ENCODE measurements at places on chromosomes 5 and 9.

- no peaks in the 10 kb centered on the region for H3K27me3 ChIP-seq
- H3K4me1 ChIP-seq, result no peaks in the 10 kb centered on the region
- no peaks in the 10 kb centered on the region for H3K36me3 ChIP-seq
- no peak for DNase-seq
These were observed 17.7 kb upstream of the FTMT start for GRCh38 chr5:121834021-121834420.

- no peak for DNase-seq
- peak overlapping the region; percentile 83 for H3K4me3 ChIP-seq
- no peaks in the 10 kb centered on the region for H3K27me3 ChIP-seq
- peaks cover 8% of the 10 kb centered on the region for H3K4me1 ChIP-seq
- peaks cover 16% of the 10 kb centered on the region for H3K36me3 ChIP-seq
- no peak overlapping the region for H3K27ac ChIP-seq
These were observed 1.4 kb downstream of the TUBB4B start for GRCh38 chr9:137242269-137243203.

DNA sequence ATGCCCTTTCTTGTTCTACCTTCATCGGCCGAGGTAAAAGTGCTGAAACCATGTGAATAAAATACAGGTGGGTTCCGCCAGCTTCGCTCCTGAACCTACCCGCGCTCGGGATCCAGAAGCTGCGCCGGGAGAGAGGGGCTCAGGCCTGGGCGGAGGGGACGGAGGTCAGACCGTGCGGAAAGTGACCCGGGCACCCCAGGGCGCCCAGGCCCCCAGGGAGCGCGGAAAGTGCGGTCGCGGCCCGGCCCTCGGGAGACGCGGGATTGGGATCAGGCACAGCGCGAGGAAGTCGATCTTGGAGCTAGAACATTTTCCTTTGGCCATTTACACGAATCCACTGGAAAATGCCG lies 329 bp downstream of the SYK start:
- H3K27ac ChIP-seq, result peak overlapping the region; percentile 94
- no peaks in the 10 kb centered on the region for H3K36me3 ChIP-seq
- H3K4me3 ChIP-seq, result peak overlapping the region; percentile 69

DNA sequence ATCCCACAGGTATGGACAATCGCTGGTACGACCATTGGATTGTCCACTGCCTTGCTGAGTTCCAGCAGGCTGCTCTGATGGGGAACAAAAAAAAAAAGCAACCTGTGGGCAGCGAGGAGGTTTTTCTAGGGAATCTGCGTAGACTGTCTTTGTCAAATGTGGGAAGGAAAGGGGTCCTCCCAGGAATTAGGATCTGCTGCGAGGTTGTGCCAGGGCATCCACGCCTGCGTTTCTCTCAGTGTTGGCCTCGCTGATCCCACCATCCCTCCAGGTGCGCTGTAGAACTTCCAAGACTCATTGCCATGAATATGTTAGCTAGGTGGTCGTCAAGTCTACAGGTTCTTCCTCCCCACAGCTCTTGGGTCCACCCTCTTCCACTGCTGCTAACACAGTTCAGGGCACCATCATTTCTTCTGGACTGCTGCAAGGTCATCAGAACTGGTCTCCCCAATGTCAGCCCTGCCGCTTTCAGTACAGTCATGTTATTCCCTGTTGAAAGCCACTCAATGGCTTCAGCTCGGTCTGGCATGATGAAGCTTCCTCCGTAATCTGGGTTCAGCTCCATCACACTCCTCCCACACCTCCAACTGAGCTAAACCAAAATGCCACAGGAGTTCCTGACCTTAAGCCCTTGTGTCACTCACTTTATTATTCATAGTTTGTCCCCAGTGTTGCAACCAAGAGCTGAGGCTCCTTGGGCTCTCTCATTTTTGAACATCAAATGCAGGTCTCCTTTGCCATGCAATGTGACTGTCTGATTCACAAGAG lies 79.5 kb upstream of the DMRT1 start:
- H3K36me3 ChIP-seq, result no peaks in the 10 kb centered on the region
- no peak for DNase-seq
- H3K4me1 ChIP-seq, result peaks cover 34% of the 10 kb centered on the region

GRCh38 chr5:124631874-124632550 lies 114.4 kb downstream of the ZNF608 start:
- no peaks in the 10 kb centered on the region for H3K27me3 ChIP-seq
- no peaks in the 10 kb centered on the region for H3K36me3 ChIP-seq
- no peak overlapping the region for H3K4me3 ChIP-seq
- H3K27ac ChIP-seq, result no peak overlapping the region
- peak; percentile 10 for DNase-seq

DNA sequence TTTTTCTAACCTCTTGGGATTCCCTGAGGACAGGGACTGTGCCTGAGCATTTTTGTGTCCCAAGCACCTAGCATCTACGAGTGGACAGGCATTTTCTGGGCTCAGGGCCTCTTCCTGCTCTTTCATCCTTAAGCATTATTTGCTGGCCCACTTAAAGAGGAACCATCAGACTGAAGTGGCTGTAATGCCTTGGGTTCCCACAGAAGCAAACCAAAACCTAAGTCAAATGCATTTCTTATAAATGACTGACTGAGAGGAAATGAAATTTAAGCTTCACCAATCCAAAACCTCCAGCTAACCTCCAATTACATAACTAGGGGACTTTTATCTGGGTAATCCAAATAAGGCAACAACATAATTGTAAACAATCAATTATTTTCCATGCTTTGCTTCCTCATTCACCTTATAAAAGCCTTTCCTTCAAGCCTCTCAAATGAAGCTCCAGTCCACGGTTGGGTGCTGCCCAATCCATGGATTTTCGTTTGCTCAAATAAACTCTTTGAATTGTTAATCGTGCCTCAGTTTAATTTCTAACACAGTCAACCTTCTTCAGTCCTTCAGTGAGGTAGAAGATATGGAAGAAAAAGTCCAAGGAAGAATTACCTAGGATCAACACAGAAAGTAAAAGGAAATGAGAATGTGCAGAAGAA lies 25.3 kb upstream of the SLC31A2 start:
- H3K4me3 ChIP-seq, result no peak overlapping the region
- H3K4me1 ChIP-seq, result no peaks in the 10 kb centered on the region
- no peak overlapping the region for H3K27ac ChIP-seq
- no peaks in the 10 kb centered on the region for H3K27me3 ChIP-seq

- no peaks in the 10 kb centered on the region for H3K27me3 ChIP-seq
- no peak for DNase-seq
- H3K4me1 ChIP-seq, result peaks cover 36% of the 10 kb centered on the region
- H3K27ac ChIP-seq, result no peak overlapping the region
These were observed 79.1 kb downstream of the RAPGEF1 start for GRCh38 chr9:131660466-131661405.

GRCh38 chr9:123508048-123508447 lies 152.1 kb downstream of the CRB2 start:
- H3K27ac ChIP-seq, result no peak overlapping the region
- no peak overlapping the region for H3K4me3 ChIP-seq
- H3K4me1 ChIP-seq, result no peaks in the 10 kb centered on the region
- H3K27me3 ChIP-seq, result no peaks in the 10 kb centered on the region
- H3K36me3 ChIP-seq, result no peaks in the 10 kb centered on the region

DNA sequence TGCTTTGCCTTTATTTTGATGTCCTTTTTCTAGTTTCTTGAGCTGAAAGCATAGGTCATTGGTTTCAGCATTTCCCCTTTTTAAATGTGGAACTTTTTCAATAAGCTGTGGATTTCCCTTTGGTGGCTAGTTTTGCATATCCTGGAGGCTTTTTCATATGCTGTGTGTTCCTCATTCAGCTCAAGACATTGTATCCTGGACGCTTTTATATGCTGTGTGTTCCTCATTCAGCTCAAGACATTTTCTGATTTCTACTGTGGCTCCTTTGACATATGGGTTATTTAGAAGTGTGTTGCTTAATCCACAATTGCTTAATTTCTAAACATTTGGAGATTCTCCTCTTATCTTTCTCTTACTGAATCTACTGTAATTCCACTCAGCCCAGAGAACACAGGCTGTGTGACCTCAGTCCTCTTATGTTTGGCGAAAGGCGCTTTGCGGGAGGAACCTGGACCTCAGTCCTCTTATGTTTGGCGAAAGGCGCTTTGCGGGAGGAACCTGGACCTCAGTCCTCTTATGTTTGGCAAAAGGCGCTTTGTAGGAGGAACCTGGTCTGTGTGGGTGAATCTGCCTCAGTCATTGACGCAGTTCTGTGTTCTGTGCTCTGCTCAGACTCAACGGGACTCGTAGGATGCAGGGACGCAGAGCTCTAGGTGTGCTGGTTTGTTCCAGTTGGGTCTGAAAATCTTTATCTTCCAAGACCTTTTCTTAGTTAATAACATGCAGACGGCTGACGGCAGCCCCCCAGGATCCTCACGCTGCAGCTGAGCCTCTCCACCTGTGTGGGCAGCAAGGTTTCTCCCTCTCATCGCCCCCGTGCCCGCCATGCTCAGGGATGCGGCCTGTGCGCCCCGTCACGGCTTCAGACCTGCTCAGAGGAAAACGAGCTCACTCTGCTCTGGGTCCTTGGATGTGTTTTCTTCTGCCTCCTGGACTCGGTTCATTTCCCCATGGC lies 6.0 kb upstream of the SLC9A3 start:
- H3K27ac ChIP-seq, result no peak overlapping the region
- peaks cover 16% of the 10 kb centered on the region for H3K27me3 ChIP-seq
- no peaks in the 10 kb centered on the region for H3K36me3 ChIP-seq
- H3K4me3 ChIP-seq, result no peak overlapping the region
- DNase-seq, result no peak

DNA sequence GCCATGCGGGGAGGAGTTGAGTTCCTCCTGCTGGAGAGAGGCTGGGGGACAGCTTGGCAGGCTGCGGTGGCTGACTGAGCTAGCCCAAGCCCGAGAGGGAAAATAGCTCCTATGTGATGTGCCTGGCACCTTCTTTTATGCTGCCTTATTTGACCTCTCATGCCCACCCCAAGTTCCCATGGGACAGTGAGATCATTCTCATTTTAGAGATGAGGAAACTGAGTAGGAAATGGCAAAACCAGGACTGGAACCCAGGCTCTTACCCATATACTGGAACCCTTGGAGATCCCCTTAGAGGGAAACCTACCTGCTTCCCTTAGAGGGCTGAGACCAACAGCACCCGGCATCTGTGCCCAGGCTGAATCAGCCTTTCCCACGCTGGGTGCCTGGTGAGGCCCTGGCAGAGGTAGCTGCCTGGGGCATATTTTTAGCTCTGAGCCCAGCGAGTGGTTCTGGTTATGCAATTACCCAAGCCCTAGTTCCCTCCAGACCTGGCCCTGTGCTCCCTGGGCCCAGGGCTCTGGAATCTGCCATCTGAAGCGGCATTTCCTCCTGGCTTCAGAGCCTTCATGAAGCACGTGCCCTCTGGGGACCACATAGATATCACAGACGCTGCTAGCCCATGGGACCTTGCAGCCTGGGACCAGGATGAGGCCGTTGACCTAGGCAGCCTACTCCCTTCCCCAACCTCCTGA lies 23.6 kb downstream of the COL27A1 start:
- H3K36me3 ChIP-seq, result no peaks in the 10 kb centered on the region
- H3K4me3 ChIP-seq, result no peak overlapping the region
- no peaks in the 10 kb centered on the region for H3K4me1 ChIP-seq

- no peak overlapping the region for H3K4me3 ChIP-seq
- no peak overlapping the region for H3K27ac ChIP-seq
- no peaks in the 10 kb centered on the region for H3K27me3 ChIP-seq
- no peak for DNase-seq
These were observed 825.6 kb downstream of the MTRR start for GRCh38 chr5:8694545-8694944.

GRCh38 chr5:57172466-57173318 lies 1.2 kb upstream of the GPBP1 start:
- H3K27ac ChIP-seq, result peak overlapping the region; percentile 99
- H3K4me1 ChIP-seq, result peaks cover 11% of the 10 kb centered on the region
- H3K27me3 ChIP-seq, result no peaks in the 10 kb centered on the region
- H3K36me3 ChIP-seq, result no peaks in the 10 kb centered on the region
- peak overlapping the region; percentile 22 for H3K4me3 ChIP-seq
- DNase-seq, result no peak

DNA sequence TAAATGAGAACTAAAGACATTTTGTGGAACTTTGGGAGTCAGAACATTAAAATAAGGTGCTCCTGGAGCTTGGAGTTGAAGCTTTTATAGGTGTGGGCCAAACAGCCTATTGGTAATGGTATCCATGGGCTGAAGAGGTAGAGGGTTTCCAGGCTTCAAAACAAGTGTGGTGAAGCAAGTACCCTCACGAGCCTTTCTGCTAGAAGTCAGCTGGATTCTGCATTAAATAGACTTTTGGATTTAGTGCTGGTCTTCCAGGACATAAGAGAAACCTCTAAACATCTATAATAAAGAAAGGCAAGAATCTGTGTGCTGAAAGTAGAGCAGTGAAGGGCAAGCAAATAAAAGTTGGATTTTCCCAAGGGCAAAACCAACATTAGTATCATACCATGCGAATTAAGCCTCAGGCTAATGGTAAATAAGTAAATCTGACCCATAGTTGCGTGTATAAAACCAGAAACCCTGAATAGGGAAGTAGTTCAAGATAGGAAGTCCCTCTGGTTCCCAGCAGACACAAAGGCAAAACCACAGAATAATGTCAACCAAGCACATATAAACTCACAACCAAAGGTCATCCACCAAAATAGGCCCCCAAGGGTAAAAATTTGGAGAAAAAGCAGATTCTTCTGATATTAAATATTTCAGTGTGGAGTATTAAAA lies 306.3 kb downstream of the TLE4 start:
- H3K4me3 ChIP-seq, result no peak overlapping the region
- no peaks in the 10 kb centered on the region for H3K36me3 ChIP-seq
- H3K27ac ChIP-seq, result no peak overlapping the region
- no peaks in the 10 kb centered on the region for H3K4me1 ChIP-seq
- no peaks in the 10 kb centered on the region for H3K27me3 ChIP-seq

DNA sequence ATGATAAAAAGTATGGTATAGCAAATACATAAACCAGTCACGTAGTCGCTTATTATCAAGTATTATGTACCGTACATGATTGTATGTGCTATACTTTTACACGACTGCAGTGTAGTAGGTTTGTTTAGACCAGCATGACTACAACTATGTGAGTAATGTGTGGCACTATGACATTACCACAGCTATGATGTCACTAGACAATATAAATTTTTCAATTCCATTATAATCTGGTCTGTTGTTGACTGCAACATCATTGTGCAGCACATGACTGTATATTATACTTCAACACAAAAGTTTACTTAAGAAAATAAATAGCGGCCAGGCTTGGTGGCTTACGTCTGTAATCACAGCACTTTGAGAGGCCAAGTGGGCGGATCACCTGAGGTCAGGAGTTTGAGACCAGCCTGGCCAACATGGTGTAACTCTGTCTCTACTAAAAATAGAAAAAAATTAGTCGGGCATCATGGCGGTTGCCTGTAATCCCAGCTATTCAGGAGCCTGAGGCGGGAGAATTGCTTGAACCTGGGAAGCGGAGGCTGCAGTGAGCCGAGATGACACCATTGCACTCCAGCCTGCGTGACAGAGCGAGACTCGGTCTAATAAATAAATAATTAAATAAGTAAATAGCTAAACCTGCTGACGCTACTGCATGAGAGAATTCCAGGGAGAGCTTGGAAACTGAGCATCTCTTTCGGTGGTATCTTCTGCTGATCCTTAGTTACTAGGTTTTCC lies 24.6 kb upstream of the JADE2 start:
- peaks cover 22% of the 10 kb centered on the region for H3K4me1 ChIP-seq
- H3K36me3 ChIP-seq, result no peaks in the 10 kb centered on the region
- H3K4me3 ChIP-seq, result no peak overlapping the region
- no peak overlapping the region for H3K27ac ChIP-seq

- H3K27ac ChIP-seq, result no peak overlapping the region
- no peak overlapping the region for H3K4me3 ChIP-seq
- no peaks in the 10 kb centered on the region for H3K36me3 ChIP-seq
- no peak for DNase-seq
These were observed 590.2 kb upstream of the MEF2C start for GRCh38 chr5:89473196-89473595.
